ENCODE measurements at places on chromosomes 4 and X.
A peak's percentile ranks its signal among the peaks of the same experiment; 100 is the strongest.

DNA sequence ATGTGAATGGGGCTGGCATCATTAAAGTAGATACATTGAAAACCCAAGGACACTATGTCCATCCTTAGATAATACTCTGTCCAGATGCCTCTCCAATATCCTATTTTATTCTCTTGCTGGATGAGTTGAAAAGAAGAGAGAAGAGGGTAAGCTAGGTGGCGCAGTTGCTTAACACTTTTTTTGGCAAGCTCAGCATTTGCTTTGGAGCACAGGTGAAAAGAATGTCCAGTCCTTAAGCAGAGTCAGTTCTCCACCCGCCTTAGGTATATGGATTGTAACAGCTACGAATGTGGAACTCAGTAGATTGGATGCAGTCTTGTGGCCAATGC, 208.4 kb downstream of the NWD2 start:
- DNase-seq: peak; percentile 49

- DNase-seq: no peak
Observed at GRCh38 chr4:38993683-38994082, 38.5 kb downstream of the TMEM156 start.

- peak; percentile 47 for DNase-seq
Observed at GRCh38 chr4:68349279-68349648, 626 bp downstream of the YTHDC1 start.

DNA sequence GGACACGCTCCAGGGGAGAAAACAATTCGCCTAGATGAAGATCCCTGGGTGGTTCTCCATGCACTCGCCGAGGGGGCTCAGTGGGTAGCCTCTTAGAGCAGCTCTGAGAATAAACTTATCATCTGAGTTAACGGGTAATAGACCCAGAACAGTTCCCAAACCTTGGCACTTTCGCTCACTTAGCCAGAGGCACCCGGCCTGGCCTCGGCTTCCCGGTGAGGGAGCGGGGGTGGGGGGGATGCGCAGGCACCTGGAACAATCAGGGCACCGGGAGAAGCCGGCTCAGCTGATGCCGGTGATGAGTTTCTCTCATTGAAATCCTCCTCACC, 405 bp upstream of the ZAR1 start:
- no peak for DNase-seq

- DNase-seq: no peak
Observed at GRCh38 chrX:135170877-135171519, at the start of gene CT55. Gene CT55, minus strand, starts transcription at chrX:135171398. Its CDS starts 227 bp downstream, at chrX:135171171.

GRCh38 chrX:15856222-15856587, 1.6 kb upstream of the AP1S2 start:
- no peak for DNase-seq

DNA sequence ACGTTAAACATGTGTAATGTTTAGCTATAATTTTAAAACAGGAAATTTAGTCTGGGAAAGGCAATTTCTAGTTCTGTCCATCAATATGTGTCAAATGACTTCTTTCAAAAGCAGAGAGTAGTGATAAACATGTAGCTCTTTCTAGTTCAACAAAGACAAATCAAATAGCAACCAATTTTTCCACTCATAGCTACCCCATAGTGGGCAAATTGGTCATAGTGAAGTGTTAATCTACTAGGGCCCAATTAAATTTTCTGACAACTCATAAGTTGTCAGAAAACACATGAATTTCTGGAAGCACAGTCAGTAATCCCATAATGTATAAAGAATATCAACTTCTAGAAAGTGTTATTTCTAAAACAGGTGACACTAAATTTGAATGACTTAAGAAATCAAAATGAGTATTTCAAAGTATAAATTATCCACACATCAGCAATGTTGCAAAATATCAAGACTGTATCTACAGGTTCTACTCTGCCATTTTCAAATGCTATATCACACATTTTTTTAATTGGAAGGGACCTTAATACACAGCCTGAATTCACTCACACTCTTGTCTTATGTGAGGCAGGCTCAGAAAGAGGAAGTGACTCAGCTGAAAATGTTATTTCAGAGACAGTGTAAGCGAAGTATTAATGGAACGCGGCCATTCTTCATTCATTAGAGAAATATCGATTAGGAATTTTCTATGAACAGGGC, 7.7 kb downstream of the OCIAD2 start:
- peak; percentile 42 for DNase-seq

DNA sequence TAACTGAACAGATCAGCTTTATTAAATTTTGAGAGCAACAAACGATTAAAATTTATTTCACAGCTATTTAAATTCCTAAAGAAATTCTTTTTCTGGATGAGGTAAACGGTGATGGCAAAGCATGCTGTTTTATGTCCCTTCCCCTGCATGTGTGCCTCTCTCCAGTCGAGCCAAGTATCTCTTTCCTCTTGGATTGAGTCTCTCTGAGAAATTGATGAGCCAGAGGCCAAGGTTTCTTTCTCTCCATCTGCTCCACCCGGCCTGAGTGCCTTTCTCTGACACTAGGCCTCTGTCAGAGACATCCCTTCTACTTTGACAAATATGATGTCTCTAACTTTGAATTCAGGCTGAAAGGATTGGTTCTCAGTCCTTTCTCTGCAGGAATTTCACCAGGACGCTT, 42.6 kb upstream of the PARM1 start:
- no peak for DNase-seq

DNA sequence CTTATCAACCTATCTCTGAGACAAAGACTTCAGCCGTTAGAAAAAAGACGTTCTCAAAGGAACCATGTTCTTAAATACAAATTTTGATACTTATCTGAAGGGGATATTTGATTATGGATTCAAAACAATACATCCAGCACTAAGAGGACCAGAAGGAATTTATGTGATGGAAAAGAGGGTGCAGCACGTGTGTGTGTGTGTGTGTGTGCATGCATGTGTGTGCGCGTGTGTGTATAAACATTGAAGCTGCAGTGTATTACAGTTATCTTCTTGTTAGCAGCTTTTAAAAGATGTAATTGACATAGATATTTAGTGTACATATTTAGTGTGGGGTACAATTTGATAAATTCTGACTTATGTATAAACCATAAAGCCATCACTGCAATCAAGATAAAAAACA, 44.9 kb downstream of the ANK2 start:
- DNase-seq: no peak

DNA sequence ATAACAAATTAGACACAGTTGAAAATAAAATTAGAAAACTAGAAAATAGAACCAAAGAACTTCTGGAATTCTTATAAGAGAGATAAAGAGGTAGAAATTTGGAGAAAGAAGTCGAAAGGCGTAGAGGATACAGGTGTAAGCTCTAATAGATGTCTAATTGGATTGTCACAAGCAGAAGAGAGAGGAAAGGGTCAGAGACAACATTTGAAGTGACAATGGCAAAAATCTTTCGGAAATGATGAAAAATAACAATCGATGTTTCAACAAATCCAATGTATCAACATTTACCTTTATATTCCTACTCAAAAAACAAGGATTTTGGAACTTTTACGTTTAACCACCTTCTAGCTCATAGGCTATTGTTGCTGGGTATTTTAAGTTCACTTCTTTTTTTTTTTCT, 3.8 kb downstream of the CXCL8 start:
- no peak for DNase-seq

DNA sequence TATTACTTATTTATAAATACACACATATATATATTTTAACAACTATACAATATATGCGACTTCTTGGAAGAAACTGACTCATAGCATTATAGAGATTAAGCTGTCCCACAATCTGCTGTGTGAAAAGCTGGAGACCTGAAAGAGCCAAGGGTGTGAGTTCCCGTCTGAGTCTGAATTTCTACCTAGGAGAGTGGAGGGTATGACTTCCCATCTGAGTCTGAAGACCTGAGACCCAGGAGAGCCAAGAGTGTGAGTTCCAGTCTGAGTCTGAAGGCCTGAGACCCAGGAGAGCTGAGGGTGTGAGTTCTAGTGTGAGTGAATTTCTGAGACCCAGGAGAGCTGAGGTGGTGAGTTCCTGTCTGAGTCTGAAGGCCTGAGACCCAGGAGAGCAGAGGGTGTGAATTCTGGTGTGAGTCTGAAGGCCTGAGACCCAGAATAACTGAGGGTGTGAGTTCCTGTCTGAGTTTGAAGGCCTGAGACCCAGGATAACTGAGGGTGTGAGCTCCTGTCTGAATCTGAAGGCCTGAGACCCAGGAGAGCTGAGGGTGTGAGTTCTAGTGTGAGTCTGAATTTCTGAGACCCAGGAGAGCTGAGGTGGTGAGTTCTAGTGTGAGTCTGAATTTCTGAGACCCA, 8.9 kb upstream of the P2RY8 start:
- no peak for DNase-seq

DNA sequence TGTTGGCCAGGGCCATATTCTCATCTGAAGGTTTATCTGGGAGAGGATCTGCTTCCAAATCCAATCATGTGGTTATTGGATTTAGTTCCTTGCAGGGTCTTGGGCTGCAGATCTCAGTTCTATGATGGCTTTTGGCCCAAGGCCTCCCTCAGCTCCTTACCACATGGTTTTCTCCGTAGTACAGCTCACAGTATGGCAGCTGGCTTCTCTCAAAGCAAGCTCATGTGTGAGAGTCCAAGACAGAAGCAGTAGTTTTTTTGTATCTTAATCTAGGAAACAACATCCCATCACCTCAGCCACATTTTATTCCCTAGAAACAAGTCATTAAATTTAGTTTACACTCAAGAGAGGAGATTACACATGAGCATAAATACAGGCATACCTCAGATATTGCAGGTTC, 24.5 kb downstream of the MND1 start:
- DNase-seq: no peak

DNA sequence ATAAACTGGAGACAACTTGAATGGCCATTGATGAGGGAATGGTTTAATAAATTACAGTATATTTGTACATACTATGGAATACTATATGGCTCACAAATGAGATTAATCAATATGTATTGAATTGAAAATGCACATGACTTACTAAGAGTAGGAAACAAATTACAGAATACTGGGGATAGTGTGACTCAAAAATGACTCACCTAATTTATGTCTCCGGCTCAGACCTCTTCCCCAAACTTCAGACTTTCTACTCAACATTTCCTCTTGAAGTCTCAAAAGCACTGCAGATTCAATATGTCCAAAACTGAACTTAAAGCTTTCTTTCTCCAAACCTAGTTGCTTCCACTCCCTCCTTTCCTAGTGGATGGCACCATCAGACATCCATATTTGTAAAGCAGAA, 28.8 kb upstream of the GRIA3 start:
- DNase-seq: no peak

DNA sequence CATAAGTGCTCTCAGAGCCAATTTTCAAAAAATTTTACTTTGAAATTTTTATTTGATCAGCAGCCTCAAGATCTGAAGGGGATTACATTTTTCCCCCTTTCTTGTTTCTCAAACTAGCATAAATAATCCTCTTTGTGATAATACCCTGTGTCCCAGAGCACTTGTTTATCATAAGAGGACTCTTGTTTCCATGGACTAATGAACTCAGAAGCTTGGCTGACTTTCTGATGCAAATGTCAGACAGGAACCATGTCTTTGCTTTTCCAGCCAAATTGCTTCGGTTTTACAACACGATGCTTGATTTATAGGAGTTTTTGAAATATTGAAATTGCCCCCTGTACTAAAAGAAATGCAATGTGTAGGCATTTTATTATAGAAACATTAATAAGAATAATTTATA, 859.3 kb upstream of the LCORL start:
- no peak for DNase-seq

GRCh38 chr4:181258569-181258968, 984.6 kb upstream of the TENM3 start:
- no peak for DNase-seq

GRCh38 chr4:35900286-35901243, 343.7 kb downstream of the ARAP2 start:
- no peak for DNase-seq

- DNase-seq: no peak
Observed at GRCh38 chrX:84737471-84737871, 235.2 kb upstream of the HDX start.

DNA sequence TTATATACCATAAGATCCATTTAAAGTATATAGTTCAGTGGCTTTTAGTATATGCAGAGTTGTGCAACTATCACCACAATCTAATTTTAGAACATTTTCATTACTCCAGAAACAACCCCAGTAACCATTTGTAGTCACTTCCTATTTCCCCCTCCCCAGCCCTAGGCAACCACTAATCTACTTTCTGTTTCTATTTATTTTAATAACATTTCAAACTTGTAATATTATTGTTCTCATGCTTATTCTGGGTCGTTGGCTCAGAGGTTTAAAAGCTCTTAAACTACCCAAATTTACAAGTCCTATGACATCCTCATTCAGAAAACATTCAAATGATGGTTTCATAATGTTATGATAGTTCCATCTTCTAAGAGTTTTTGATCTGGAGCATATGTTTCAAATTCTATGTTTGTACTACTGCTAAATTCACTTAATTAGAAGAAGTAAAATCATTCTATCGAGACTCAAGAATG, 18.4 kb downstream of the XIAP start:
- DNase-seq: peak; percentile 59

DNA sequence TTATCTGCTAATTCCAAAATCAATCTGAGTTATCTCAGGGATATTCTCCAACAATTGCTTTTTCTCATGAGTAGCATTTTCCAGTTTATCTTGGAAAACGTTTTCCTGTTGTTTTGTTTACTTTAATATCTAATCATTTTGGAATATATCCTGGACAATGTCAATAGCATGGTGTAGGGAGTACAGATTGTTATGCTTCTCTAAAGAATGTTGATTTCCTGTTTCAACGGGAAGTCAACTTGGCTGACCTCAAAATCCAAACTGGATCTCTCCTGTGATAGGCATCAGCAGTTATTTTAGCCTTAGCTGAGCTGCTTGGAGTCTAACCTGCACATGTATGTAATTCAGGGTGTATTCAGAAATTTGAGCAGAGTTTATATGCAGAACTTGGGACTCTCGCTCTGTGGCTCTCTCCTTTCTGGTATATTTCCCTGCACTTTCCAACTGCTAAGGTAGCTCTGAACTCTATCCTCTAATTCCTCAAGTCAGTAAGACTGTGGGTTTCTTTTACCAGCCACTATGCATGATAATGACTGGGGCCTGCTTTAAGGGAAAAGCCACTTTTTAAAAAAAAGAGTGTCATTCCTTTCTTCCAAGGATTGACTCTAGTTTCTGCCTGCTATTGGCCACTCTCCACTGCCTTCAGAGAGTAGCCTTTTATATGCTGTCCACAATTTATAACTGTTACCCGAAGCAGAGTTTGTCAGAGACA, 7.7 kb downstream of the PRSS48 start:
- no peak for DNase-seq

- DNase-seq: no peak
Observed at GRCh38 chr4:15331930-15332329, 95.9 kb upstream of the C1QTNF7 start.

- DNase-seq: no peak
Observed at GRCh38 chrX:110420771-110421499, 62.3 kb downstream of the RTL9 start.

DNA sequence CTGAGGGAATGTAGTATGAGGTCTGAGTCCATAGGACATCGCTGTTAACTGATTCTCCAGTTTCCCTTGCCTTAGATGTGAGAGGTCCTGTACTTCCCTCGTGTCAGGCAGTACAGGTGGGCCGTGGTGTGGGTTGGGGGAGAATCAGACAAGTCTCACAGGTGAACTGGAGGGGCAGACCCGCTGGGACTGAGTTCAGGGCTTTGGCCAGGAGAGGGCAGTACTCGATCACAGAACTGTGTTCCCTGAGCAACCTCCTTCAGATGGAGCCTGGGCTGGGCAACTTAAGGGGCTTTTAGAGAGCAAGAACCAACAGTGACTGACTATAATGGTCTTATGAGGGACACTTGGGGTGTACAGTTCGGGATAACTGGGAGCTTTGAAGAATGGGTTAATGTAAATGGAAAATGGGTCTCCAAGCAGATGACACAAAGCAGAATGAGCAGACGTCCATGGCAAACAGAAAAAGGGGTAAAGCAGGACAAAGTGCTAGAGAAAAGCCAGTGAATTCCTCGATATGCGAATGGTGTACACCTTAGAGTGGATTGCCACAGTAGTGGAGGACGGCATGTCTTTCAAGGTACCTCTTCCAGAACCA, 83.6 kb downstream of the CCNG2 start:
- peak; percentile 33 for DNase-seq
